T-cell (primary cell): ENCODE measurements at places on chromosomes 16 and 17. TPM values are rescaled to one million over a fixed set of nuclear protein-coding genes. Genes with fewer than 3 reads are reported as not detected.

- H3K4me1 ChIP-seq: peaks cover 24% of the 10 kb centered on the region
- H3K27me3 ChIP-seq: no peaks in the 10 kb centered on the region
- DNase-seq: no peak
- no peak overlapping the region for H3K4me3 ChIP-seq
- peaks cover 73% of the 10 kb centered on the region for H3K36me3 ChIP-seq
- H3K27ac ChIP-seq: no peak overlapping the region
Observed at GRCh38 chr16:4382795-4383357, 11.2 kb downstream of the VASN start.

- H3K27ac ChIP-seq: no peak overlapping the region
- H3K4me3 ChIP-seq: no peak overlapping the region
- H3K4me1 ChIP-seq: peaks cover 2% of the 10 kb centered on the region
- H3K27me3 ChIP-seq: peaks cover 11% of the 10 kb centered on the region
- H3K36me3 ChIP-seq: no peaks in the 10 kb centered on the region
Observed at GRCh38 chr16:79609861-79610260, 9.3 kb upstream of the MAF start.

TEPSIN gene
- 166 TPM for total RNA-seq

DHRS7C gene
- not detected for total RNA-seq

BMERB1 gene
- total RNA-seq: 9.6 TPM

DNA sequence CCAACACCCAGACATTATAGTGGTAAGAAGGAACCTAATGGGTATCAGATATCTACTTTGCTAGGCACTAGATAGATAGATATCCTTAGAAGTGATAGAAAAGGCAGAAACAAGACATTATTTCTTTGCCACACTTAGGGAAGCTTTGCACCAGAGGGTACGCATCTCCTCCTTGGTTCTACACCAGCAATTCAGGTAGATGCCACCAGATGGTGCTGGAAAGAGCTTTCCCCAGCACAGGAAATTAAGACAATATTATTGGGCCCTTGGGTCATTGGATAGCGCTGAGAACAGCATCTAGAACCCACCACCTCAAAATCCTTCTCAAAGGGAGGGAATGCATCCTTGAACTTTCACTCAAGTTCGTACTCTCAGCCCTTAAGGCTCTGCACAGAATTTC lies 173.8 kb upstream of the CCL2 start:
- H3K27ac ChIP-seq: no peak overlapping the region
- no peak overlapping the region for H3K4me3 ChIP-seq
- no peaks in the 10 kb centered on the region for H3K27me3 ChIP-seq
- no peak for DNase-seq

ACSM2A gene
- 0.47 TPM for total RNA-seq

NLRC3 gene
- 177 TPM for total RNA-seq

GRCh38 chr17:2087597-2088211 lies 32.8 kb downstream of the HIC1 start:
- no peaks in the 10 kb centered on the region for H3K27me3 ChIP-seq
- H3K4me1 ChIP-seq: peaks cover 35% of the 10 kb centered on the region
- no peak overlapping the region for H3K27ac ChIP-seq
- peak; percentile 36 for DNase-seq

DNA sequence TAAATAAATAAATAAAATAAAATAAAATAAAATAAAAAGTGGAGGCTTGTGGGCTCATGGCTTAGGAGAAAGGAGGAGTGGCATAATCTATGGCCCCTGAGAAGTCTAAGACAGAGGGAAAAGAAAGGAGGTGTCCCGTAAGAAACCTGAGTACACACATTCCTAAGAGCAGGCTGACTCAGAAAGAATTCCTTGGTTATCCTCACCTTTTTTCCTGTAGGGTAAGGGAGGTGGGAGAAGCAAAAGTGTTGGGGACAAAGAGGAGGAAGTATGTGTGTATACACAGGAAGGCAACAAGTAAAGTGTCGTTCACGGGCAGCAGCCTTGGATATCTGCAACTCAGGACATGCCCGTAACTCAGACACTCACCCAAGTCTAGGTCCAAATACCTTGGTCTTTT lies 29.3 kb downstream of the MARF1 start:
- no peak overlapping the region for H3K4me3 ChIP-seq
- DNase-seq: no peak
- no peaks in the 10 kb centered on the region for H3K4me1 ChIP-seq
- H3K27me3 ChIP-seq: no peaks in the 10 kb centered on the region

KRTAP16-1 gene
- total RNA-seq: not detected

- no peak overlapping the region for H3K4me3 ChIP-seq
- H3K27me3 ChIP-seq: no peaks in the 10 kb centered on the region
- DNase-seq: no peak
- H3K36me3 ChIP-seq: no peaks in the 10 kb centered on the region
- H3K27ac ChIP-seq: no peak overlapping the region
Observed at GRCh38 chr17:69669441-69670178, 255.1 kb downstream of the MAP2K6 start.

GRCh38 chr17:61996916-61997605 lies 68.0 kb downstream of the MED13 start:
- no peak for DNase-seq
- no peak overlapping the region for H3K4me3 ChIP-seq
- H3K27ac ChIP-seq: no peak overlapping the region
- no peaks in the 10 kb centered on the region for H3K36me3 ChIP-seq

DNA sequence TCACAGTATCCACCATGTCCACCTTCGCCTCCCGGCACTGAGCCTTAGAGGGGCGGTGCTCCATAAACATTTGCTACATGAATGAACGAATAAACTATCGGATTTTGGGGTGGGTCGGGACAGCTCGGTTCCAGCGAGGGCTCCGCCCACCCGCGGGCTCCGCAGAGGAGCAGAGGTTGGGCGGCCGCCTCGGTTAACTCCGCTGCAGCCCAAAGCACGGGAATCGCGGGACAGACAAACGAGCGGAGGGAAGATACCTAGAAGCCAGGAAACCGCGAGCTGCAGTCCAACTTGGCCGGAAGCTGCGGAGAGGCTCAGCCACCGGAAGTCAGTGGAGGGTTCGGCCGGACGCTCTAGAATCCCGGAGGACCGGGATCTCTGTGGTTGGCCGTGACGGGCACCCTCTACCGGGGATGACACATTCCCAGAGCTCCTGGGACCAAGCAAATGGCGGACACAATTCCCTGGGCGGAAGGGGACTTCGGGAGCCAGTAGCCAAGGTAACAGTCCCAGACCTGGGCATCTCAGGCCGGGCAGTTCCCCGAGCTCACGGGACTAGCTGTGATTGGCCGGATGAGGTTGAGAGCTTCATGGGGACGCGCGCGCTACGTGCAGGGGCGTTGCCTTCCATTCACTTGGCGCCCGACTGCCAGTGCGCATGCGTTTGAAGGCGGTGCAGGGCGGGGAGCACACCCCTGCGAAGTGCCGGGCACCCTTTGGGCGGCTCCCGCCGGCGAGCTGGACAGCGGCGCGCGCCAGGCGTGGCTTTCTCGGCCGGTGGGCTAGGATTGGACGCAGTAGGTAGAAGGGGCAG lies 489 bp upstream of the MAPK7 start:
- peaks cover 8% of the 10 kb centered on the region for H3K4me1 ChIP-seq
- H3K4me3 ChIP-seq: peak overlapping the region; percentile 86
- no peaks in the 10 kb centered on the region for H3K36me3 ChIP-seq

- no peak for DNase-seq
- H3K36me3 ChIP-seq: no peaks in the 10 kb centered on the region
- no peaks in the 10 kb centered on the region for H3K27me3 ChIP-seq
- no peak within 1 kb of the TSS for H3K4me3 ChIP-seq
- H3K4me1 ChIP-seq: no peaks in the 10 kb centered on the region
Observed at GRCh38 chr17:41008811-41009210, at the start of gene KRTAP3-1. Gene KRTAP3-1 (minus strand): TSS chr17:41009128. CDS start chr17:41009074, 54 bp downstream.

- H3K4me1 ChIP-seq: peaks cover 13% of the 10 kb centered on the region
- DNase-seq: no peak
- H3K36me3 ChIP-seq: peaks cover 9% of the 10 kb centered on the region
- H3K4me3 ChIP-seq: no peak overlapping the region
- no peak overlapping the region for H3K27ac ChIP-seq
Observed at GRCh38 chr16:89219365-89219764, 1.9 kb downstream of the ZNF778 start.

- no peaks in the 10 kb centered on the region for H3K27me3 ChIP-seq
- H3K4me1 ChIP-seq: peaks cover 40% of the 10 kb centered on the region
- peaks cover 23% of the 10 kb centered on the region for H3K36me3 ChIP-seq
- H3K27ac ChIP-seq: no peak overlapping the region
- no peak overlapping the region for H3K4me3 ChIP-seq
- no peak for DNase-seq
Observed at GRCh38 chr16:50293994-50294855, 27.9 kb downstream of the ADCY7 start.

- no peak overlapping the region for H3K27ac ChIP-seq
- H3K27me3 ChIP-seq: no peaks in the 10 kb centered on the region
- H3K4me3 ChIP-seq: no peak overlapping the region
Observed at GRCh38 chr16:85917959-85918358, 19.0 kb downstream of the IRF8 start.

GRCh38 chr16:79845033-79845733 lies 244.6 kb upstream of the MAF start:
- no peaks in the 10 kb centered on the region for H3K27me3 ChIP-seq
- no peak overlapping the region for H3K27ac ChIP-seq
- no peak for DNase-seq
- no peaks in the 10 kb centered on the region for H3K4me1 ChIP-seq
- no peaks in the 10 kb centered on the region for H3K36me3 ChIP-seq

DNA sequence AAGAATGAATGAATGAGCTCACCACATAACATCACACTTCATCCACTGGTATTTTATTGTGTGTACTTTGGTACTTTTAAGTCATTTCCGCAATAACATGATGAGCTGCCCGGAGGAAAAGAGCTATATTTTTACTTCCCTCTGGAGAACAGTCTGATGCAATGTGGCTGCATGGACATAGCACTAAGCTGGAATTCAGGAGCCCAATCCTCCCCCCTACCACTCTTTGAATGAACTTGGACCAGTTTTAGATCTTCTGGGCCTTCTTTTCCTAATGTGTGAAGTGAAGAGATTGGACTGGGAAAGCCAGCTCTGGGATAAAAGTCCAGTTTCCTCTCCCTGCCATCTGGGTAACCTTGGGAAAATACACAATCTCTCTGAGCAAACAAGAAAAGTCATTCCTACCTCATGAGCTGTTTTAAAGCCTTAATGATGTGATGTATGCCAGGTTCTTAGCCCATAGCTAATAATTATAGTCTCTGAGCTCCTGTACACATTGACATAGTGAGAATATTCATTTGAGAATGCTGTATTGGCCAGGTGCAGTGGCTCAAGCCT lies 79.3 kb downstream of the ABCC12 start:
- no peaks in the 10 kb centered on the region for H3K4me1 ChIP-seq
- H3K27me3 ChIP-seq: no peaks in the 10 kb centered on the region
- DNase-seq: no peak
- no peak overlapping the region for H3K4me3 ChIP-seq
- no peak overlapping the region for H3K27ac ChIP-seq

- no peaks in the 10 kb centered on the region for H3K36me3 ChIP-seq
- H3K4me1 ChIP-seq: no peaks in the 10 kb centered on the region
- H3K27me3 ChIP-seq: no peaks in the 10 kb centered on the region
- H3K27ac ChIP-seq: no peak overlapping the region
- no peak for DNase-seq
- H3K4me3 ChIP-seq: no peak overlapping the region
Observed at GRCh38 chr17:62765351-62765750, 42.8 kb downstream of the MARCHF10 start.

HSPB9 gene
- total RNA-seq: 0.18 TPM

DNA sequence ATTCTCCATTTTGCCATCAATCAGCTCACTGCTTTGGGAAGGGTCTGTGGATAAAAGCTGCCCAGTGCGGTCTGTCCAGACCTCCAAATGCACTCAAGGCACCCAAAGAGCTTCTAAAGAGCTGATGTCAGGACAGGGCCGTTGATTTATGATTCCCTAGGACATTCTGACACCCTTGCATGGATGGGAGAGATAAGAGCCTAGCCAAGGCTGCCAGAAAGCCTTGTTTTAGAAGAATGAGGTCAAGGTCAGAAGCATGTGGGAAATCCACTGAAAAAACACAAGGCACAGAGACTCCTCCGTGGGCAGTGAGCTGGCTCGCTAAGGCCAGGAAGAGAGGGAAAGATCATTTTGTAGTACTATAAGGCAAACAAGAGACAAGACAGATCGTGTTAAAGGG lies 214.0 kb downstream of the CDH11 start:
- no peak overlapping the region for H3K4me3 ChIP-seq
- no peaks in the 10 kb centered on the region for H3K27me3 ChIP-seq
- H3K36me3 ChIP-seq: no peaks in the 10 kb centered on the region
- no peak overlapping the region for H3K27ac ChIP-seq
- no peaks in the 10 kb centered on the region for H3K4me1 ChIP-seq
- no peak for DNase-seq

MYADML2 gene
- not detected for total RNA-seq

PRR15L gene
- not detected for total RNA-seq

DNA sequence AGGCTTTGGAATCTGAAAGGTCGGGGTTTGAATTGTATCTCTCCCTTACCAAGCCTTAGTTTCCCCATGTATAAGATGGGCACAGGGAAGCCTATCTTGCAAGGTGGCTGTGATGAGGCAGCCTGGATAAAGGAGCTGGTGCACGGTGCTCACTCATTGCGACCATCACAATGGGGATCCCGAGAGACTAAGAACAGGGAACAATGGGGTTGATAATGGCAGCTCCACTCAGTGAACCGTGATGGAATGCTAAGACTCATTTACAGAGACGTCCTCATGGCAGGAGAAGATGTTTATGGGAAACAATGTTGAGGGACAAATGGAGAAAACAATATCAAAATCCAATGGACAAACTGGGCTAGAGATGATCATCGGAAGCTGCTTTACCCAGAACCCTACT lies 81.8 kb downstream of the SPACA3 start:
- no peak overlapping the region for H3K27ac ChIP-seq
- H3K4me1 ChIP-seq: no peaks in the 10 kb centered on the region
- H3K27me3 ChIP-seq: peaks cover 18% of the 10 kb centered on the region
- H3K36me3 ChIP-seq: no peaks in the 10 kb centered on the region
- no peak overlapping the region for H3K4me3 ChIP-seq

DNA sequence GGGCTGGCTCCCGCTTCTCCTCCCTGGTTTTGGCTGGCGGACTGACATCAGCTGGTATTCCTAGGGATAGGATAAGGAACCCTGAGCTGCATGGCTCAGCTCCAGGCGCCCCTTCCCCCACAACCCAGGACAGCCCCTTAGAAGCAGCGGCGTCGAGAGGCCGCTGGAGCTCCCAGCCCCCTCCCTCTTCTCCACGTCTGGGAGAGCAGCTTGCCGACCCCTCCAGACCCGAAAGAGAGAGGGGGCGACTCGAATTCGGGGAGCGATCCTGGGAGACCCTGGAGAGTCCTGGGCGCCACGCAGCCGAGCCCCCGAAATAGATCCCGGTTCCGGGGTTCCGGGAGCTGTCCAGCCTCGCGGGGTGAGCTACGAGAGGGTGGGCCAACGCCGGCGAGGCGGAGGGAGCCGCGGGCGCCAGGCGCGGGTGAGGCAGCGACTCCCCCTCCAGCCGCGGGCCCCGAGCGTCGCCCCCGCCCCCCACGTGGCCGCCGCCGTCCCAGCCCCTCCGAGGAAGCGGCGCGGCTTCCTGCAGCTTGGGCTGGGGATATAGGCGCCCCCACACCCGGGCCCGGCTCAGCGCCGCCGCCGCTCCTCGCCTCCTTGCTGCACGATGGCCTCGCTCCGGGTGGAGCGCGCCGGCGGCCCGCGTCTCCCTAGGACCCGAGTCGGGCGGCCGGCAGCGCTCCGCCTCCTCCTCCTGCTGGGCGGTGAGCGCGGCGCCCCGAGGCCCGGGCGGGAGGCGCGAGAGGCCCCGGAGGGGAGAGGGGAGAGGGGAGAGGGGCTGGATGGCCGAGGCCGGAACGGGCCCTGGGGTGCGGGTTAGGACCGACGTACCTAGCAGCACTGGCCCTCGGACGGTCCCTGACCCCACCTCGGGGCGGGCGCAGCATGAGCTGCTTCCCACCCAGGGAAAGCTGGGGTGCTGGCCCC lies at the start of gene RAMP2:
Gene RAMP2, plus strand, starts transcription at position 576 of the 930 bp plus-strand sequence. Its CDS starts 35 bp downstream, at position 611.
- no peaks in the 10 kb centered on the region for H3K36me3 ChIP-seq
- H3K4me1 ChIP-seq: peaks cover 14% of the 10 kb centered on the region
- no peak for DNase-seq
- peak within 1 kb of the TSS; percentile 6 for H3K4me3 ChIP-seq
- H3K27me3 ChIP-seq: peaks cover 65% of the 10 kb centered on the region

SRSF1 gene
- total RNA-seq: 147 TPM
